Muscle of back (tissue), 13 donors: ENCODE measurements at places on chromosomes 12 and 14. TPM values are rescaled to one million over a fixed set of nuclear protein-coding genes. Genes with fewer than 3 reads are reported as not detected.

- DNase-seq: peak; percentile 66
Measured at GRCh38 chr14:76386944-76387782, 11.2 kb downstream of the ESRRB start.

Gene PTPRQ
- 0.53 TPM for polyA plus RNA-seq

DNA sequence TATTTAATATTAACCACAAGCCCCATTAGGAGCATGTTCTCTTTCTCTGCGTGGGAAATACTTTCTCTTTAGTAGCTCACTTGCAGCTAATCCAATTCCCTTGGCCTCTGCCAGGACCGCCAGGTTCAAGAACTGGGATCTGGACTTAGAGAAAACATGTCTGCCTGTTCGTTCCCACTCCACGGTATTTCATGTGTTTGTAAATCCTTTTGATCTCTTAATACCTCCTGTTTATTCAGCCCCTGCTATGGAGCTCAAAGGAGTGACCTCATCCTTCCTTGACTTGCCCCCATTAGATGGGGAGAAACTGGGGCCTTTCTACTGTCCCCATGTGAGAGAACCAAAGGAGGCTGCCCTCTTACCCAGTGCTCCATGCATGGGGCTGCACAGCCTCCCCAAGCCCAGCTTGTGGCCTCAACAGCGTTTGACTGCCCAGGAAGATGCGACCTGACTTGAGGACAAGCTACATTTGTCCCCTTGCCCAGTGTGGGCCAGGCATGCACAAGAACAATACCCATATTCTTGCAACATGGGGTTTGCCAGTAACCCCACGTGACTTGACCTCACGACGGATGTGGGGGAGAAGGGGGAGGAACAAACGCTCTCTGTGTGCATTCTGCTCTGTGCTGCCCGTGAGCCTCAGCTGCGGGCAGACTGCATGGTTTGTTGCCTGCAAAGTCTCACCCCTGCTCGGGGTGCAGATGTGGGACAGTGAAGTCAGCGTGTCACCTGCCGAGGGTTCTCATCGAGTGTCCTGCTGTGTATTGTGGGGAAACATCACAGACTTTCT is 30.3 kb downstream of the CD9 start:
- DNase-seq: no peak

- no peak for DNase-seq
Measured at GRCh38 chr14:89225607-89226006, 191.4 kb downstream of the FOXN3 start.

Gene TTC6
- 0.13 TPM for polyA plus RNA-seq

- peak; percentile 30 for DNase-seq
Measured at GRCh38 chr12:109264095-109264942, 44.8 kb downstream of the FOXN4 start.

- DNase-seq: no peak
Measured at GRCh38 chr12:100216337-100216736, 15.7 kb downstream of the ACTR6 start.

GRCh38 chr14:31967669-31967975 is 109.5 kb upstream of the ARHGAP5 start:
- DNase-seq: no peak

Gene AQP2
- polyA plus RNA-seq: not detected

DNA sequence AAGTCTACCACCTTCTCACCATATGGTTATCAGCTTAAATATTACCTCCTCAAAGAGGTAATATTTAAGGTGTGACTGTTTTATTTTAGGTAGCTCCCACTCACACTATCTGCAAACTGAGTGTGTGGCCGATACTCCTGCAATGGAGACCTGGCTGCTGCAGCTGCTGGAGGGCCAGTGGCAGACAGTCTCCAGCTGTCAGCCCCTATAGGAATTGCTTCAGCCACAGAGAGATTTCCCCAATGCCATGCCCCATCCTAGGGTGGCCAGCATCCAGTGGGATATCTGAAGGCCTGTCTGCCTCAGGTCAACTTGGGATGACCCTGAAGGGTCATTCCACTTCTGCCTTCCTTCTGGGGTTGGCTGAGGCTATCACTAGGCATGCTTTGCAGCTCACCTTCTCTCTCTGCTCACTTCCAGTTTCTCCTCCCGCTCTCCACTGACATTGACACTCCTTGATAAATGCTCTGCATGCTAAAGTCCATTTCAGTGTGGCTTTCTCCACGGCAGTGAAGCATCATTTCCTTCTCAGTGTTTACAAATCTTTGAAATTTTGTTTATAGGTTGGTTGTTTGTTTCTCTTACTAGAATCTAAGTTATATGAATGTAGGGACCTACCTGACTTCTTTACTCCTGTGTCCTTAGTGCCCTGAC is 90.2 kb upstream of the USP44 start:
- DNase-seq: no peak

- DNase-seq: no peak
Measured at GRCh38 chr14:37413504-37414003, 181.5 kb downstream of the FOXA1 start.

GRCh38 chr12:92547906-92548305 is 154.9 kb upstream of the PLEKHG7 start:
- DNase-seq: no peak

DNA sequence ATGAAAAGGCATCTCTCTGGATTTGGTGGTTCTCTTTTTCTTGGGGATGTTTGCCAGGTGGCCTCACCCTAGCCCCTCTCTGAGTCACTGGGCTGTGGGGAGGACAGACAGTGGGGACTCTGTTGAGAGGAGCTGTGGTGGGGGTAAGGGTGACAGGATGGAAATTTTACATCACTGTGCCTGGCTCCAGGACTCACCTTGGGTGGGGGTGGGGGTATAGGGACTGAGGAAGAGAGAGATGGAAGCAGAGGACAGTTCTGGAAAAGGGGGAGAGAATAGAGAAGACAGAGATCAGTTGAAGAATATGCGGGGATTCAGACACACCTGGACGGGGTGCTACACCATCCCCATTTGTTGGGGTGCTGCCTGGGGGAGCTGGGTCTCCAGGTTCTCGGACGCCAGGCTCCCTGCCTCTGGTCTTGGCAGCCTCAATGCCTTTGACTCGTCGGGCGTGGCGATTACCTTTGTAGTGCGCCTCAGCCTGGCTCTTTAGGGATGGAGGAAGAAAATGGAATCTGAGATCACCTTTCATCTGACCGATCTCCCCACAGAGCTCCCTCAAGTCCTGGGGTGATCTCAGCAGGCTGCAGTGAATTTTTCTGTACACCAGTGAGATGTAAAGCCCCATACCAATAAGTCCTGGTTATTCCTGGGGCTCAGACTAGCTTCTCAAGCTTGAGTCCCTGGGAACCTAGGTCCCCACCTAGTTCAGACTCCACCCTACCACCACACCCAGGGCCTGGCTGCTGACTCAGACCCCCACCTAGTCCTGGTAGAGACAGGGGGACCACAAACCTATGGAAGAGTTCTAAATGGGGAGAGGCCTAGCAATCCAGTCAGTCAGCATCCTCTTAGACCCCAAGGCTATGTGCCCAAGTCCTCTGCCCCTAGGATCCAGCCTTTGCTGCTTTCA is 9.6 kb upstream of the GPR84 start:
- no peak for DNase-seq

DNA sequence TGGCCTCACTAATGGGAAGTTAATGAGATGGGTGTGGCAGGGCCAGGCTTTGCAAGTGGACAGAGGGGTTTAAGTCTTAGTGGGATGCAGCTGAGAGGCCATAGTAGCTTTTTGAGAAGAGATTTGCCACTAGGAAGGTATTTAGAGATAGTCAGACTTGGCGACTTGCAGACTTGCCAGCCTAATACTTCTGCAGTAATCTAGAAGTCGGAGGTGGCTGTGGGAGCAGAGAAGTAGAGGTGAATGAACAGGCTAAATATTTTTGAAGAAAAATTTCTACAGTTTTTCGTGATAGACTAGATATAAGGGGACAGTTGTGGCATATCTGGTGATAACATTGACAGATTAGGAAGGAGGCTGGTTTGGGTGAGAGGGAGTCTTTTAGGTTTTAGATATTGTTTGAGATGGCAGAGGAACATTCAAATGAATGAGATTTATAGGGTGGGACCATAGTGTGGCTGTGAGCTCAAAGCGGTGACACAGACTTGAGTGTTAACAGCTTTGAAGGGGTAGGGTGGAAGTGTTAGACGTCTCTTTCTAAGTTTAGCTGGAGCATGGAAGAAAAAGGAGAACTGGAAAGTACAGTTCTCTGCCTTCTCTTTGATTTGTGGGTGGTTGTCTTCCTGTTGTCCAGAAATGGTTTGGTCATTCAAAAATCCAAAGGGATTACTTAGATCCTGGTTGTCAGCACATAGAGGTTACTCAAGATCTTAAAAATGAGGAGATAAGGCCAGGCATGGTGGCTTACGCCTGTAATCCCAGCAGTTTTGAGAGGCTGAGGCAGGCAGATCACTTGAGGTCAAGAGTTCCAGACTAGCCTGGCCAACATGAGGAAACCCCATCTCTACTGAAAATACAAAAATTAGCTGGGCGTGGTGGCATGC is 44.9 kb downstream of the MAPKAPK5 start:
- no peak for DNase-seq

DNA sequence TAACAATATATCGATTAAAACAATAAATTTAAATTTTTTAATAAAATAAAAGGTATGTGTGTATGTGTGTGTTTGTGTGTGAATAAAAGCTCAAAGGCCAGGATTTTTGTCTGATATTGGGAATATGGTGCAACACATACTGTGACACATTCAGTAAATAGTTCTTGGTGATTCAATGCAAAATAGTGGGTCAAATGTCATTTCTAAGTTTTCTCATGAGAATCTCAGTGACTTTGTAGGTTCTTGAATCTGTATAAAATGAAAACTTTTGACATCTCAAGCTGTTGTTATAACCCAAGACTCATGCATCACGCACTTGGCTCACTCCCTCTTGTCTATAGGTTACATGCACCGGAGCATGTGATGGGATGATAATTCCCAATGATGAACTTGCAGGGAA is 16.2 kb upstream of the MED6 start:
- DNase-seq: no peak

Gene OS9
- 126 TPM for polyA plus RNA-seq

- peak; percentile 28 for DNase-seq
Measured at GRCh38 chr12:17215759-17216570, 610.0 kb upstream of the LMO3 start.

GRCh38 chr14:88323523-88324199 is 592 bp upstream of the KCNK10 start:
- no peak for DNase-seq

Gene DHRS4
- polyA plus RNA-seq: 14.9 TPM

DNA sequence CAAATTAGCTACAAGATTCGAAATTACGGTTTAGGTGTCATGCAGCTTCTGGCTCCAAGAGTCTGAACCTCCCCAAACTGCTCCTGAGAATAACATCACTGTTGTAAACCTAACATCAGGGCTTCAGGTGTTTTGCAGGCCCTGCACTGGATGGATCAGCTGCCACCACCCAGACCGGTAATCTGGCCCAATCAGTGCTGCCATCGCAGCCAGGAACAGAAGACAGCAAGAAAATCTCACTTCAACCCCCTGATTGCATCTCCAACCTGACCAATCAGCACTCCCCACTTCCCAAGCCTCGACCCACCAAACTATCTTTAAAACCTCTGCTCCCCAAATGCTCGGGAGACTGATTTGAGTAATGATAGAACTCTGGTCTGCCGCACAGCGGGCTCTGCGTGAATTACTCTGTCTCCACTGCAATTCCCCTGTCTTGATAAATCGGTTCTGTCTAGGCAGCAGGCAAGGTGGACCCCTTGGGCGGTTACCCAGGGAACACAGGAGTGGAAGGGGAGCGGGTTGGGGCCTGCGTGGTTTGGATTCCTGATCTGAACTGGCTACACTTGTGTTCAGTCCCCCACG is 268.5 kb upstream of the SFSWAP start:
- DNase-seq: no peak

DNA sequence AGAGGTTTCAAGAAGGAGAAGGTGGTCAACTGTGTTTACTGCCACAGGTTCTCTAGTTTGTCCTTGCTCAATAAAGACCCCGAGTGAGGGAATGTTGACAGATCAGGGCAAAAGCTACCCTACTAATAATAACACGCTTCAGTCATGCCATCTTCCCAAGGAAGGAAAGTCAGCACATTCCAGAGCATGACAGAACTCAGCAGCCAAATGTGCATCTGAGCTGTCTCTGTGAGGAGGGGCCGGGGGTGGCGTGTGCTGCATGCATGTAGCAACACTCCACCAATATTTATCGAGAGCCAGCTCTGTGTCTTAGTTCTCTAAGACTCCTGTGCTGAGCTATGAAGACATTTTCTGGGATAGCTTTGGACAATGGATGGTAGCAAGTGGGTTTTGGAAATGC is 260.4 kb downstream of the DPF3 start:
- no peak for DNase-seq
